ENCODE measurements at places on chromosomes 4 and X.

- peak; percentile 29 for DNase-seq
These were observed 16.6 kb downstream of the GPKOW start for GRCh38 chrX:49106930-49107329.

- peak; percentile 5 for DNase-seq
These were observed 723.2 kb upstream of the AGA start for GRCh38 chr4:178165251-178165950.

DNA sequence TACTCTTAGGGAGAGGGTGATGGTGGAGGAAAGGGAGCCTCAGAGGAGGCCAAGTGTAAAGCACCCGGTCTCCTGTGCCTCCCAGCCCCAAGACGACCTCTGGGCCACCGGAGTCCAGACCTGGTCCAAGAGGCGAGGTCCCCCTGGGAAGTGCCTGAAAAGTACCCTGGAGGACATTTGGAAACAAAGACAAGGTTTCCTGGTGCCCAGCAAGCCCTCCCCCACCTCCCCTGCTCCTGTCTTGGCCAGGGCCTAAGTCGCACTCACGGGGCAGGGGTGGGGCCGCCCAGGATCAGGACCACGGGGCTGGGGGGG, 532 bp upstream of the SH3BP2 start:
- no peak for DNase-seq

- DNase-seq, result no peak
These were observed 26.9 kb upstream of the TMPRSS11B start for GRCh38 chr4:68272380-68272779.

DNA sequence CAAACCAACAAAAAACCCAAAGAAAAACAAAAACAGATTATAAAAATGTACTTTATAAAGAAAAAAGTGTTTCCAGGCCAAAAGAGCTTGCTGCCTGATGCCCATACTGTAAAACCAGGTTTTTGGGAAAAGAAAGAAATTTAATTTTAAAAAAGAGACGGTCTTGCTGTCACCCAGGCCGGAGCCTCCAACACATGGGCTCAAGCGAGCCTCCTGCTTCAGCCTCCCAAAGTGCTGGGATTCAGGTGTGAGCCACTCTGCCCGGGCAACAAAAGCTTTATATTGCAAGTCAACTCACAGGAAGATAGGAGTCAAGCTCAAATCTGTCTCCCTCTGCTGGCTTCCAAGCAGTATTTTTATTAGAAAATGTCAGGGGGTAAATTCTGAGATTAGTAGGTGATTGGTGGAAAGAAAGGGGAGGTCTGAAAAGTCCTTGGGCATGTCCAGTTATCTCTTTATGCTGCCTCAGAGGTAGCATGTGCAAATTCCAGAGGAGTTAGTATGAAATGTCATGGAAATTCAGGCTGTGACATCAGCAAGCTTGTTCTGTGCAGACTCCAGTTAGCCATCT, 39.4 kb downstream of the MGST2 start:
- no peak for DNase-seq

DNA sequence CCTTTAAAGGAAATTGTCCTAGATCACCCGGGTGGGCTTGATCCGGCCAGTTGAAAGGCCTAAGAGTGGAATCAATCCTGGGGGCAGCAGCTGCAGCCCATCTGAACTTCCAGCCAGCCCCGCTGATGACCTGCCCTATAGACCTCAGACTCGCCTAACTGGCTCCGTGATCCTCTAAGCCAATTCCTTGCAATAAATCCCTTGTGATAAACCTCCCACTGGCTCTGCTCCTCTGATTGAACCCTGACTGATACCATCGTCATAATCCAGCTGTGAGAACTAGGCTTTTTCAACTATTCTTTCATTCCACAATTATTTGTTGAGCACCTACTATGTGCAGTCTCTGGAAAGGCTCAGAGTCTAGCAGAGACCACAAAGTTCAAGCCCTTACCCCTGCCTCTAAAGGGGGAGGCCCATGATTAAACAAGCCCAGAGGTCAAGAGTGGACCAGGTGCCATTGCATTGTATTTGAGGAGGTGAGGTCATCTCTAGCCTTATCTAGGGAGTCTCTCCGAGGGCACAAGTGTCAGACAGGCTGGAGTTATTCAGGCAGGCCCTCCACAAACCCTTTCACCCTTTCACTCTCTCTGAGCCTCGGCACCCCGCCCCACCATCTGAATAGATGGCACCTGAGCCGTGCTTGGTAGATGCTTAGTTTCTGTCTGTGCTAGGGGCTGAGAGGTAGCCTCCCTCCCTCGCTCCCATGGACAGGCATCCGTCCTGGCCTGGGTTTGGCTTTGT, 20.5 kb upstream of the GPR78 start:
- DNase-seq, result peak; percentile 39

DNA sequence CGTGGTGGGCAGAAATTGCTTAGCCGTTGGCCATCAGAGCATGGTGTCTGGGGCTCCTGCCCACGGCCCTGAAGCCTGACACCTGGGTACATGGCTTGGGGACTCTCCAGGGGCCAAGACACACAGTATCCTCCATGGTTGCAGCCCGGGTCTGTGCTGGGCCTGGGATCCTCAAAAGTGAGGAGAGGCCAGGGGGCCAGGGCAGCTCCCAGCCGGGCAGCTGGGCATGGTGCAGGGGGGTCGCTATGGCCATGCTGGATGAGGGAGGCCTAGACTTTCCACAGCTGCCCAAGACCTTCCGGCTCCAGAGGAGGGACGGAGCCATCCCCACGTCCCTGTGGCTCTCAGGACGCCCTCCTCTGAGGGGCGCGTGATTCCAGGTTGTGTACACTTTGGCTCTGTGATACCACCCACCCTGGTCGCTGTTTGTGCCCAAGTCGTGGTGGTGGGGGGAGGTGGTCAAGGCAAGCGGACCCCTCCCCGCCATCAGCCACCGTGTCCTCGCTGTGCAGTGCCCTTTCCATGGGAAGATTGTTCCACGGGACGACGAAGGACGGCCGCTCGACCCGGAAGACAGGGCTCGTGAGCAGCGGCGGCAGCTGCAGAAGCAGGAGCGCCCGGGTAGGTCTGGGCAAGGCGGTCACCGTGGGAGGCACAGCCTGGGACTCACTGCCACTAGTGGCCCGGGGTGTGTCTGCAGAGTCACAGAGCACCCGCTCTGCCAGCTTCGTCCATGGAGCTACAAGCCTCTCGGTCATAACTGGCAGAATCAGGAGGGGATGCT, 25.7 kb downstream of the NKX1-1 start:
- no peak for DNase-seq

DNA sequence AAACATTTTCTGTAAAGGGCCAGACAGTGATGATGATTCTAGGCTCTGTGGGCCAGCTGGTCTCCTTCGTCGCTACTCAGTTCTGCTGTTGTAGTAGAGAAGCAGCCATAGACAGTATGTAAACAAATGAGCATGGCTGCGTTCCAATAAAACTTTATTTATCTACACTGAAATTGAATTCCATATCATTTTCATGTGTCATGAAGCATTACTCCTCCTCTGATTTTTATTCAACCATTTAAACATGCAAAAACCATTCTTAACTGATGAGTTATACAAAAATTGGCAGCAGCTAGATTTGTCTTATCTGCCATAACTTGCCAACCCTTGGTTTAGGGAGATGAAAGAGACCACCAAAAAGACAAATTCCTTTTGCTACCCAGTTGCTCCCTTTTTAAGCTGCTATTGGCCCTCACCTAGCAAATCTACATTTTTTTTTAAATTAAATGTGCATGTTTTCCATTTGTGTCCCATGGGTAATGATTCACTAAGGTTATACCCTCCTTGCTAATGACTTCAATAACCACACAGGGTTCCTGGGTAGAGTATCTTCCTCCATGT, 309.9 kb downstream of the DHX15 start:
- DNase-seq, result no peak

- no peak for DNase-seq
These were observed 127.8 kb upstream of the FRMPD4 start for GRCh38 chrX:12010436-12010835.

- no peak for DNase-seq
These were observed 443.0 kb upstream of the GALNT7 start for GRCh38 chr4:172725581-172725980.

DNA sequence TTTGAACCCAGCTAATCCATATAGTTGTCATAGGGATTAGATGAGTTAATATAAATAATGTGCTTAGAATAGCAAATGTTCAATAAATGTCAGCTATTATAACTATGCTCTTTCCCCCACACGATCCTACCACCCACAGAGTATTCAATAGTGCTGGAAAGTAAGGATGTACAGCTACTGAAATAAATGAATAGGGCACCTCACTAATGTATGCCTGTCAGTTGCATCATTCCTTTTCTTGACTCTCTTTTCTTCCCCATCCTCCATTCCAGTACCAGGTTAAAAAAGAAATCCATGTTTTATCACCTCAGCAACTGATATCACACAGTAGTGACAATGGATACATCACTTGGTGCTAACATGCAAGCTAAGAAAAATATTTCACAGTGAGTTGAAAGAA, 42.8 kb upstream of the GPM6B start:
- DNase-seq, result no peak

GRCh38 chrX:133402042-133402453, 13.2 kb downstream of the GPC4 start:
- DNase-seq, result peak; percentile 34

Measured in umbilical cord (tissue), 2 donors.